ENCODE measurements at places on chromosomes 5 and 9. TPM values are rescaled to one million over a fixed set of nuclear protein-coding genes. Genes with fewer than 3 reads are reported as not detected.

DNA sequence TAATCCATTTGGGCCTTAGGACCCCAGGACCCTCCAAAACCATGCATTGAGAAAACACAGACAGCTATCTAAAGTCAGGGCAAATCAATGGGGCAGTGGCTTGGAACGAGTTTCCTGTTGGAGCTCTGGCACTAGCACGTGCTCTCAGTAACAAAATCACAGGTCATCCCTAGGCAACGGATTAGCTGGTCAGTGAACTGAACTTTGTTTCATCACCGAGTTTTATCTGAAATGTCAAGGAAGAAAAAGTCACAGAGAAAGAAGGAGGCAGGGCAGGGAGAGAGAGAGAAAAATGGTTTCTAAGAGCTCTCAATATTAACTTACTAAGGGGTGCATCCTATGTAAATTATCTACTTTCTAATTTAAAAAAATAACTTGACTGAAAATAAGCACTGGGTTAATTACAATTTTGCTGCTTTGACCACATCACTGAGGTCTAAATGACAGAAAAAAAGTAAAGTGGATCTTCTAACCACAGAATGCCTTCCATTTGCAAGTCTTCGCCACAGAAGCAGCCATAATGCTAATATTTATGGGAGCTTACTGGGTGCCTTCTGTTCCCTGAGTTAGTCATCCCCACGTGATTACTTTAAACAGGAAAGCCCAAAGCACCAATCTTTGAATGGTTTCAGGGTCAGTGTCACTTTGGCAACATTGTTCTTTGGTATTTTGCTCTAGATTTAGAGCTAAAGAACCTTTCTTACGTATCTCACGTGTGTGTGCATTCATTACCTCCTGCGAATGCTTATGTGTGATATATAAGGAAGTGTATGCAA is 503.9 kb downstream of the RASEF start:
- no peak for DNase-seq

DNA sequence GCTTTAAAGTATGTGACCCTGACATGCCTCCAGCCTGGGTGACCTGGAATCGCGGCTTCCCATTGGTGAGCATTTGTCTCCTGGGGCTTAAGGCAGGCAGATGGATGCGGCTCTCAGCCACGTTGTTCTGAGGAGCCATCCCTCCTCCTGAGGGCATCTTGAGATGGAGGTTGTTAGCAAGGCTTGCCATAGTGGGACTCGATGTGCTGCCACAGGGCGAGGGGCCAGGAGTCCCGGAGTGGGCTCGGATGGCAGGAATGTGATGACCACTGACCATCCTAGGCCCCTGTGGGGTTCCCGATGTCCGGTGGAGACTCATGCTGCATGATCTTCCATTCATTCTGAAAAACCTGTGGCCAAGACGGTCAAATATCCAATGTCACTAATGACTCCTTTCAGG is 13.8 kb downstream of the GLIS3 start:
- DNase-seq: no peak

GRCh38 chr5:133251296-133252132 is 199.7 kb downstream of the HSPA4 start:
- no peak for DNase-seq

DNA sequence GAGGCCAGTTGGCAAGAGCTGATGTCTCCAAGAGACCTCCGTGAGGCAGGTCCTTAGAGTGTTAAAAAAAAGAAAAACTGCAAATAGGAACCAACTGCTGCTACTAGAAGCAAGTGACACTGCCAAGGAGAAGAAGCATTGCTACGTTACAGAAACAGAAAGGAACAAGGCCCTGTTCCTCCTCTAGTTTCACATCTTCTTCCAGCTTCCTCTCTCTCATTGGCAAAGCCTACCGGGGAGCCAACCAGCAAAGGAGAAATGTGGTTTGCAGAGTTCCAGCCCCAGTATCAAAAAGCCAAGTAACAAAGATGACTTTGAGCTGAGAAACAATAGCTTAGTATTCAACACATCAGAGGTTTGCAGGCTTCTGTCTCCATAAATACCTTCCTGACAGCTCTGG is 145.9 kb downstream of the PRELID2 start:
- no peak for DNase-seq

- no peak for DNase-seq
Measured at GRCh38 chr5:95486191-95486590, 68.6 kb downstream of the SKIC3 start.

IL33 gene
- 13.8 TPM for total RNA-seq

DNA sequence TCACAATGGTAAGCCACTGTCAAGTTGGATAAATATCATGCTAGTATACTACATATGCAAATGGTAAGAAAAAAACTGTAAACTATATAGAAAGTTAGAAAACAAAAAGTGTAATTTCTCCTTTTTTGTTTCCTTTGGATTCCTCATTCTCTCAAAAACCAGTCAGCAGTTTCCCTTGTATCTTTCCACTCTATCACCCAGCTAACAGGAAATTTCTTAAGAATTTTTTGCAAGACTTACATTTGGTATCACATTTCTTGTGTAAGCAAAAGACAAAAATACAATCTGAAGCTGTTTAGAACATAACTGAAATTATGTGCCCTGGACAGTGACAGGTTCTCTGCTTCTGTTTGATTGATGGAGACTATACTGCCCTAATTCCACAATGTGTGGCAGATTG is 25.2 kb upstream of the MSH3 start:
- DNase-seq: no peak

DNA sequence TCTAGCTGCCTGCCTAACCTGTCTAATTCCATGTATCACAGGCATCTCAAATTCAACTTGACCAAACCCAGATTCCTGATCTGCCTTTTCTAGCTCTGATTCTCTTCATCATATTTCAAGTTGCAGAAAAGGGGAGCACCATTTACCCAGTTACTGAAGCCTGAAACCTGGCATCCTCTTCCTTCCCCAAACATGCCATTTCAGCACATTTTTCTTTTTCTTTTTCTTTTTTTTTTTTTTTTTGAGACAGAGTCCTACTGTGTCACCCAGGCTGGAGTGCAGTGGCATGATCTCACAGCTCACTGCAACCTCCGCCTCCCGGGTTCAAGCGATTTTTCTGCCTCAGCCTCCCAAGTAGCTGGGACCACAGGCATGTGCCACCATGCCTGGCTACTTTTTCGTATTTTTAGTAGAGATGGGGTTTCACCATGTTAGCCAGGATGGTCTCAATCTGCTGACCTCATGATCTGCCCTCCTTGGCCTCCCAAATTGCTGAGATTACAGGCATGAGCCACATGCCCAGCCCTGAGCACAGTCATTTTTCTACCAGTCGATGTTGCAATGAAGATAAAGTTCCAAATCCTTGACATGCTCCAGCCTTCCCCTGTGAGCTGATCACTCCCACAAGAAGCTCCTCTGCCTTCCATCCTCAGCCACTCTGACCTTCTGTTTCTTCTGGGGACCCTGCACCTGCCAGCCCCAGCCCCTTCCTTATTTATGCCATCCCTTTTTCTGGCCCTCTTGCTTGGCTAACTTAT is 32.2 kb downstream of the ACER2 start:
- no peak for DNase-seq

DNA sequence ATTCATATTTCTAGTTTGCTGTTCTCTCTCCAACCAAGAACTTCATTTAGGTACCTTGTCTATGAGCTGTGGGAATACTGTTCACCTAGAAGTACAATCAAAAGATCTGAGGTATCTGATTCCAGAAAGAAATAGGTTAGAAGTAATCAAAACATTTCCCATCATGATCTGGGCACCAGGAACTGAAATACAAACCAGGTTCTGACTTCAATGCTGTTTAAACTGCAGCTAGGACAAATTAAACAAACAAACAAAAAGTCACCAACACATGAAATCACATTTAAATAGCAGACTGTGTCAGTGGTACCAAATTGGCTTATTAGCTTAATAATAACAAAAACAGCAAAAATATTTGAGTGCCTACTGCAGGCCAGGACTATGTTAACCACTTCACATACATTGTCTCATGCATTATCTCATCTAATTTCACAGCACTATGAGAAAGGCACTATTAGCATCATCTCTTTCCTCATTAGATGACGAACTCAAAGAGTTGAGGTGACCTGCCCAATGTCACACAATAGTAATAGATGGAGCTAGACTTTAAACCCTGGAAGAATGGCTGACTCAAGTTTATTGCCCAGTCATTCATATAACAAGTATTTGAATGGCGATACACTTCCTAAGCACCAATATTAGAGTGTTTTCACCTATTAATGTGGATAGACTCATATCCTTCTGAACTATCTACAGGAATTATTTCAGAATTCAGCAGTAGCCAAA is 14.5 kb downstream of the PLPP1 start:
- no peak for DNase-seq

PAPPA gene
- total RNA-seq: 0.27 TPM

DNA sequence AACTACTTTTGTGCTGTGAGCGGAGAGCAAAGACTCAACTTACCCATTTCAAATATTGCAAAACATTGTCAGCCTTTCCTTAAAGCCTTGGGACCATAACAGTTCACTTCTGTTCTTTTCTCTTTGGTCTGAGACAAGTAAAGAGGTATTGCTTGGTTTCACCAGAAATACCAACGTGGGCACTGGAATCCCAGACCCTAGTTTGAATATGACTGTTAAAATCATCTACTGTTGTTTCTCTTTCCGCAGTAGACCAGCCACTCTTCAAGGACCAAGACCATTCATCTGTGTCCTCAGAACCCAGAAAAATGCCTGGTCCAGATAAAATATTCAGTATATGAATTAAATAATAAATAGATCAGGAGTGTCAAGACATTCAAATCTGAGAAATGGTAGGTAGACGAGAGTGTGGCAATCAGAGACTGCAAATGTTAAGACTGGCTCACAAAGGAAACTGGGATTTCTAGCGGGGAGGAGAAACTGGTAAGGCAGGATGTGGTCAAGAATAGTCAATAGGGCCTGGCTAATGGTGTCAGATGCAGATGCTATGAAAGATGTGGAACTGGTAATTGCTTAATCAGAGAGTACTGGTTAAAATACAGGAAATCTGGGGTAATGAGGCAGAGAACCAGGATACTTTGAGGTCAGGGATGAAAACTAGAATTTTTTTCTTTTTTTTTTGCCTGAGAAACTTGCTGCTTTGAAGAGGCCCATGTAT is 82.1 kb upstream of the IL33 start:
- DNase-seq: no peak

IRX4 gene
- 30.0 TPM for total RNA-seq

DNA sequence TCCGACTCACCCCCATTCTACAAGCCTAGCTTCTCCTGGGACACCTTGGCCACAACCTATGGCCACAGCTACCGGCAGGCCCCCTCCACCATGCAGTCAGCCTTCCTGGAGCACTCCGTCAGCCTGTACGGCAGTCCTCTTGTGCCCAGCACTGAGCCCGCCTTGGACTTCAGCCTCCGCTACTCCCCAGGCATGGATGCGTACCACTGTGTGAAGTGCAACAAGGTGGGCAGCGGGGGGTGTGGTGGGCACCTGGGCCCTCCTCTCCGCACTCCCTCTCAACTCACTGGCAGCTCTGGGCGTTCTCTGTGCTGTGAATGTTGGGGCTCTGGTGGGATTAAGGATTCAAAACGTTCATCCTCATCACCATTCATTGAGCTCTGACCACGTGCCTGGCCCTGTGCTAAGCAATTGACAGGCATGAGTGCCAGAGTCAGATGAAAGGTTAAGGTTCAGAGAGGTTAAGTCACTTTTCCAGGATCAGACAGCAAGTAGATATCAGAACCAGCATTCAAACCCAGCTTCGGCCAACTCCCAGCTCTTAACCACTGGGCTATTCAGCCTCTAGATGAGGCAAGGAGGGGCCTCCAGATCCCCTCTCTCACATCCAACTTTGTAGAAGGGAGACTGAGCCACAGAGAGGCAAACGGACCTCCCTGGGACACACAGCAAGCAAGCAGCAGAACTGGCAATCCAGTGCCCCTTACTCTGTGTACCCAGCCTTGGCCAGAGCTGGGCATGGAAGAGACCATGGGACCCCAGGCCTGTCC is 9.9 kb downstream of the GFI1B start:
- DNase-seq: no peak

- no peak for DNase-seq
Measured at GRCh38 chr5:113759505-113759904, 246.0 kb downstream of the YTHDC2 start.

DNA sequence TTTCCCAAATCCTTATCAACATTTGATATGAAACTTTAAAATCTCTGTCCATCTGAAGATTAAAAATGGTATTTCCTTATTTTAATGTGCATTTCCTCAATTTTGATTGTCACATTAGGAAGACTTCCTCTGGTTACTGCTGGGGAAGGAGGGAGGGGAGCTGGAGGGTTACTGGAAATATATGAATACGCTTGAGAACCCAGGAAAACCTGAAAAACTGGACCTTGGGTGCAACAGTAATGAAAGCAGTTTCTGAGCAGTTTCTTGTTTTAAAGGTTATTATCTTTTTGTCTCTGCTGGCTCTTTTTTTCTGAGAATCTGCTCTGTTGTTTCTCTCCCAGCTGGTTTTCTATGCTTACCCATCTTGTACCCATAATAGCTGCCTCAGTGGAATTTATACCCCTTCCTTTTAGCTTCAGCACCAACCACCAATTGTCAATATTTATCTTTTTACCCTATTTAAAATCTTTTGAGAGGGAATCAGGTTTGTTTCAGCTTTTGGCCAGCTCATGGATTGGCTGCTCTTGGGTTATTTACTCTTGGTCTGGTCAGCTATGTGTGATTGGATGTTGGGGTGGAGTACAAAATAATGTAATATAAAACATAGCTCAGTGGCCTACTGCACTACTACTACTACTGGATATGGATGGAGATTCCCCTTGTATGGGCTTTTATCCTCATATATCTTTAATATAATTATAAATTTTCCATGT is 67.4 kb downstream of the UNC13B start:
- DNase-seq: peak; percentile 28

DNAJC18 gene
- total RNA-seq: 7.3 TPM

GRCh38 chr5:58793888-58794657 is 211.2 kb downstream of the RAB3C start:
- no peak for DNase-seq

ANKDD1B gene
- 1.9 TPM for total RNA-seq

GRCh38 chr5:88932541-88932940 is 49.6 kb upstream of the MEF2C start:
- DNase-seq: no peak

LSM11 gene
- total RNA-seq: 4.1 TPM

DNA sequence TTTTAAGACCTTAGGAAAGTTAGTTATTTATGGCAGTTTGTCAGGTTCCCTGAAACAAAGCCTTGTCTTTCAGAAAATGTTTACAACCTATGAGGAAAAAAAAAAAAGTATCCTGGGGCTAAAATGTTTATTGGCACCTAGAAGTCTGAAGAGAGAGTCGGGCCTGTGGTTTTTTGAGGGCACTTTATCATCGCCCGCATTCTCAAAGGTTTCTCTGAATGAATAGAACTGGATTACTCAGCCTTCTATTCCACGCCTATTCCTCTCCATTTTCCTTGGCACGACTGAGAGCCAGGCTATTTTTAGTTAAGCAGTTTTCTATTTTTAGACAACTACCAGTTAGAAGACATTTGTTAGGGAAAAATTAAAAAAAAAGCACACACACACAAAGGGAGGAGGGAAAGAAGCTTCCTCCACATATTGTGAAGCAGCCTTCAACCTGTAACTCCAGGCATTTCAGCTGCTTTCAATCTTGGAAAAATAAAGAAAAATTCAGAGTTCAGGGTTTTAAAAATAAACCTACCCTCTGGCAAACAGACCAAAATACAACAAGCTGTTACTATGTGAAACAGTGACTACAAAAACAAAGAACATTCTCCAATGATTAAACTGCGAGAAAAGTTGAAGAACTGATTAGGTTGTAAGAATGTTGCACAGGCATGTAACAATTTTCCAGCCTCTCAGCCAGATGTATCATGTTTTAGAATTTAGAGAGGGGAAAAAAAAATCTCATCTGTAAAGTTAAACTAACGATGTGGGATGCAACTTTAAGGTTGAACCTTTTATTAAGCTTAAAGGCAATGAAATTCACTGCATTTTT is 97.0 kb downstream of the MEF2C start:
- DNase-seq: peak; percentile 10

GRCh38 chr5:35160486-35161116 is 69.7 kb downstream of the PRLR start:
- no peak for DNase-seq
